Cerebellum (tissue), 4 donors: ENCODE measurements at places on chromosomes 7 and 10.

DNA sequence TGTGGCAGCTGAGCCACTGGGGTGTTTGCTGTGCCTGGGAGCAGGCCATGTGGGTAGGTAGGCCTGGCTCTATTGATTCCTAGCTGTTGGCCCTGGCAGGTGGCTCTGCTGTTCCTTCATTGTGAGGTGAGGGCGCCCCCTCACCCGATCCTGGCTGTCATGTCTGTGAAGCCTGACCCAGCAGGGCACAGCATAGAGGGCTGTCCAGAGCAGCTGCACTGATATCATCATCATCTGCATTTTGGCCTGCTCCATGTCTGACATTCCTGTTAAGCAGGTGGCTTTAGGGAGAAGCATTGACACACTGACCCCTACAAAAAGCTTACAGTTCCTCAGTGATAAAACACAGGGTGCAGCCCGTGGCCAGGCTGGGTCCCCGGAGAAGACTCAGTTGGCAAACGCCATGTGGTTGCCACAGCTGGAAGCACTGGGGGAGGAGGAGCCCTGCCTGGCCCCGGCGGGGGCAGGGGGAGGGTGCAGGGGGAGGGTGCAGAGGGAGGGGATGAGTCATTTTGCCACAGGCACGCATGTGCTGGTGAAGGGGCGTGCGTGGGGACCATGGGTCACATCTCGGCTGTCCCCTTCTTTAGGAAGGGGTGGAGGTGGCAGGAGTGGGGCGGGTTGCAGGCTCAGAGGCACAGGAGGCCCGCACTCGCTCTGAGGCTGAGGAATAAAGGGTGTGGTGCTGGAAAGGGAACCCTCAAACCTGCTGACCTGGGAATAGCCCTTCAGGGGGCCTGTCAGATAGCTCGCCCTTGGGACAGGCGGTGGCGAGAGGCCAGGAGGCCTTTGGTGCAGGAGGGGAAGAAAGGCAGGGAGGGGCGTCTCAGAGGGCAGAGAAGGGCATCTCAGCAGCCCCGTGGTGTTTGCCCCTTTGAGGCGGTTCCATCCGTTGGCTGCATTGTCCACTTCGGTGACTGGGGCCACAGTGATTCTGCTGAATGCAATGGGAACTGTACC is 31.6 kb downstream of the IKZF1 start:
- no peak for DNase-seq

GRCh38 chr7:134686786-134687185 is 40.1 kb downstream of the BPGM start:
- peak; percentile 34 for DNase-seq

DNA sequence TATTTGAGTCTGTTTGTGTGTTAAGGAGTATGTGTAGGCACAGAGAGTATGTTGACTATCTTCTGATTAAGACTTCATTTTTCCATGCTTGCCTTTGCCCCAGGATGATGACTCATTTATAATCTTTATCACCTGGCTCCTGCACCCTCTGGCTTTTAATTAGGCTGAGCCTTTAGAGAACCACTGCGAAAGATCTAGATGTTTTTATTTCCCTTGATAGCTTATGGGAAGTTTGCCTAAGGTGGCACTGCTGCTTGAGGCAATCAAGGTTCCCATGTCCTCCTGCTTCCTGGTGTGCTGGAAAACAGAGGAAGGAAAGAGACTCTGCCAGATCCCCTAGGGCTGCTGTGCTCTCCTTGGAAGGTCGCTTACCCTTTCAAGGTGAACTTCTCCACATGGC is 114.6 kb downstream of the ARL4A start:
- DNase-seq = no peak

DNA sequence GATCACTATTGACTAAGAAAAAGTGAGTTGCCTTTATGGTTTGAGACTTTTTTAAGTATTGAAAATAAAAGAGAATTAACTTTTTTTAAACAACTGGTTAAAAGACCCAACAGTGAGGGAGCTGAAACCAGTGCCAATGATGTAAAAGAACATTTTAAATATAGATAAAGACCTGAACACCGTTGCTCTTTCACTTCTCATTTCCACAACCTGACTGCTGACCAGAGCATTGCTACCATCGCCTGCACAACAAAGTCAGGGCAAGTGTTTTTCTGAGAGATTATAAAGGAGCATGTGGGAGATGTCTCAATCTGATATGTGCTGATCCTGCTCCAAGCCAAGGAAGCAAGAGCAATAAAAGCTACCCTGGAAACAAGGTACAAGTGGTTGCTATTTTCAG is 34.7 kb downstream of the IMMP2L start:
- DNase-seq = no peak

DNA sequence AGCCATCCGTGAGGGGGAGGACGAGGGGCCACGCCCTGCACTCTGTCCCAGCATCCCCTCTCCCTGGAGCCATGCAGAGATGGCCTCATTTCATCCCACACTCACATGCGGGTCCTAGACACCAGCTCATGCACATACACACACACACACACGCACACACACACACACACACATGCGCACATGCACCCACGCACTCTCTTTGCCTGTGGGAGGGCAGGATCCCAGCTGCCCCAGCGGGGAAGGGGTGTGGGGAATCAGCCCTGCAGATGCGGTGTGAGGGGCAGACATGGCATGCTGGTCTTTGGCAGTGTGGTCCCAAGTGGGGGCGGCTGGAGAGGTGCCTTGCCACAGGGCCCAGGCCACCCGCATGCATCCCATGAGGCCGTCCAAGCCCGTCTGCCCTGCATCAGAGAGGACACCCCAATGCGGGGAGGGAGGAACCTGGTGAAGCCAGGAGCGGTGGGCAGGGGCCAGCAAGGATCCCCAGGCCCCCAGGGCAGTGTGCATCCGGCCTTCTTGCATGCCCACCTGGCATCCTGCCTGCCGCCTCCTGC is 68.1 kb downstream of the LHPP start:
- no peak for DNase-seq

- DNase-seq = no peak
These were observed 60.2 kb downstream of the TFPI2 start for GRCh38 chr7:93830141-93830925.

DNA sequence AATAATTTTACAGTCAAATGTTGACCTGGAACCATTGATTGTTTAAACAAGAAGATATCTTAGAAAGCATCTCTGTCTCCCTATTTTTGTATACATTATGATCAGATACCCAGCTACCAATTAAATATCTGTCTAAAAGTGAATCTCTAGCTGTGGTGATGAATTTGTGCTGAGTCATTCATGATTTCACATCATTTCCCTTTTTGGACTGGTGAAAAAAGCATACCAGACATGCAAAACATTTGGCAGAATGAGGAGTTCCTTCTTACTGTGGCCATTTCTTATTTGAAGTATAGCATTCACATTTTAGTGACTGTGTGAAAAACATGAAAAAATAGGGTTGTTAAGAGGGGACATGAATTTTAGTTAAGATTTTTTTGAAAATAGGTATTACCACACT is 98.0 kb upstream of the GATA3 start:
- DNase-seq = no peak

GRCh38 chr7:87635921-87636320 is 7.7 kb downstream of the RUNDC3B start:
- no peak for DNase-seq

DNA sequence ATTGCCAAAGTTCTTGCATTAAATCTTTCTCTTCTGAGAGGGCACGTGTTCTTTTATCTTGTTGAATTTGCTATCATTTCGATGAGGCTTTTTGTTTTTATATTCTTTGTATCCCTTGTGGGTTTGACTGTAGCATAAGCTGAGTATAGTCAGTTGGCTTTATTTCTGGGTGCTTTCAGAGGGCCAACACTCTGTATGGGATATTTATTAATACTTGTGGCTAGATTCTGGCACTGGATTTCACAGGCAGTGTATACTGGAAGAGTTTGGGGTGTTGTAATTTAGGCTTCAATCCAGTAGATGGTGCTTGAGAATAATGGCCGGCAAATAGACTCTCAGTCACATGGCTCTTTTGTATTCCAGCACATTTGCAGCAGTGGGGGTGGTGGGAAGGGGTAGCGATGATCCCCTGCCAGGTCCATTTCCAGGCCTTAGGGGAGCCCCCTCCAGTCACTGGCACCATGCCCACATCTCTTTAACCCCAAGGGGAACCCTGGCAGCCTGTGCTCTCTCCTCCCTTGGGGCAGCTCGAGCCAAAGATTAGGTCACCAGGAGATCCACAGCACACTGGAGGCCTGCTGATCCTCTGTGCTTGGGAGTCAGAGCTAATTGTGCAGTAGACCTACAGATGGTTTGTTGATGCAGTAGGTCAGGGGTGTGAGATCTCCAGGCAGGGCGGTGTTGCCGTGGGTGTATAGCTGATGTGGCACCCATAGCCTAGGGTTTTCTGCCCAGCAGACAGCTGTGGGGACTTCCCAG is 81.8 kb downstream of the PTPN20 start:
- DNase-seq = no peak

DNA sequence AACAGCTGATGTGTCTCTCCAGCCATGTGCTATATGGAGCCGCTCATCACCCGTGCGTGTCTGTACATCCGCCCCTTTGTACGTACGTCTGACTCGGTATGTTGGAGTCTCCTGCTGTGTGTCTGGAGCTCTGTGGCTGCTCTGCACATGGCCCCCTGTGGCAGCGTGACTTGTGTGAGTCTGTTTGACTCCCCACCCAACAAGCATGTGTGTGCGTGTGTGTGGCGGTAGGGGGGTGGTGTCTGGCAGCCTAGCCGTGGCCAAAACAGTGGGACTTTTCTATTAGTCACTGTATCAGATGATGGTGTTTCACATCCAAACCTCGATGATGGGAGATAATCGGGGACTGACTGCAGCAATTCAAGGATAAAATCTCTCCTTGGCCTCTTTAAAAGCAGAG is 94.1 kb downstream of the COL13A1 start:
- no peak for DNase-seq

DNA sequence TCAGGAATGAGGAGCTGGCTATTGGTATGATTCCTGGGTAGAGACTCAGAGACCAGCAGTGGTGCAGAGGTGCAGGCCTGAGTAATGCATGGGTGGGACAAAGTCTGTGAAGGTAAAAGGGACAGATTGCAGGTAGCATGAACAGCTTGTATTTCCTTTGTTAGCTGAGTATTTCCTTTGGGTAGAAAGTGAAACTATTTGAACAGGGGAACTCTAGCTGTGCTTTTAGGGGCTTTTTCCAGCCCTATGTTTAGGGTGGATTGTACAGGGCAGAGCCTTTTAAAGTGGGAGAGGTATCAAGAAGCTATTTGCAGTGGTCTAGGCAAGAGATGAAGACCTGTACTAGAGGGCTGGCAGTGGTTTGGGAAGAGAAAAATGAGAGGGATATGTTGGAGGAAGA is 739.9 kb downstream of the REEP3 start:
- no peak for DNase-seq
